ENCODE measurements at places on chromosomes 13 and 19. TPM values are rescaled to one million over a fixed set of nuclear protein-coding genes. Genes with fewer than 3 reads are reported as not detected.

CEBPA gene
- total RNA-seq = 360 TPM

DLEU7 gene
- total RNA-seq = not detected

HSPB6 gene
- total RNA-seq = 4.1 TPM

SLITRK5 gene
- total RNA-seq = 0.25 TPM

ATP8B3 gene
- total RNA-seq = 3.8 TPM
